ENCODE measurements at places on chromosomes 16 and 17.

GRCh38 chr17:58375811-58376210 is 23.8 kb upstream of the SUPT4H1 start:
- no peak for DNase-seq

DNA sequence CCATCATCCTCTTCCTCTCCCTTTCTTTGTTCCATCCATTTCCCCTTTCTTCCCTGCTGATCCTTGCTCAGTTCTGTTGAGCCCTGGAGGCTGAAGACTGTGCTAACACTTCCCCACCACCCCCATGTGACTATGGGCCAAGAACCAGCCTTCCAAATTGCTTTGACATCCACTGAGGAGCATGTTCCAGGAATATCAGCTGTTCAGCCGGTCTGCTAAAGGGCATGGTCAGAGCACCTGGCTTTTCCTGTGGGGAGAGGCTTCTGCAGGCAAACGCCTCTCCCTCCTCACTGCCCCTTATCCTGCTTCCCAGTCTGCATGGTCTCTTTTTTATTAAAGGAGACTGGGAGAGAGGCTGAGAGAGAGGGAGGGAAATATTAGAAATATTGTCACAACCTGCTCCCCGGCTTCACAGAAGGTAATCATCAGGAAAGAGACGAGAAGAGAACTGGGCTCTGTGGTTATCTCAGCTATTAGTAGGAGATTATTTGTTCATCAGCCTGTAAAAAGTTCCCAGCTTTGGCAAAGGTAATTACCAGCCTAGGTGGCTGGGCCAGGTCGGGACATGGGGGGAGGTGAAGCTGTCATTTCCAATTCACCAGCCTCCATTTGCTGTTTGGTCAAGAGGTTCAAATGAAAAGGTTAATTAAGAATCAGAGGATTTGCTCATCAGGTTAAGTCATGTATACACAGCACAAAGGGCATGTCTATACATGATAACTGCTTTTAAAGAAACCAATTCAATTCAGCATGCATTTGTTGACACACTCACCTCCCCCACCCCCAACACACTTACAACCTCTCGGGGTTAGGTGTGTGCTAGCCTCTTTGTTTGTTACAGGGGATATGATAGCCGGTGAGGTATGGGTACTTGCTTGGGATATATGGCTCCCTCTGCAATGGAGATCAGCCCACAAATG is 83.7 kb upstream of the CRHR1 start:
- no peak for DNase-seq

DNA sequence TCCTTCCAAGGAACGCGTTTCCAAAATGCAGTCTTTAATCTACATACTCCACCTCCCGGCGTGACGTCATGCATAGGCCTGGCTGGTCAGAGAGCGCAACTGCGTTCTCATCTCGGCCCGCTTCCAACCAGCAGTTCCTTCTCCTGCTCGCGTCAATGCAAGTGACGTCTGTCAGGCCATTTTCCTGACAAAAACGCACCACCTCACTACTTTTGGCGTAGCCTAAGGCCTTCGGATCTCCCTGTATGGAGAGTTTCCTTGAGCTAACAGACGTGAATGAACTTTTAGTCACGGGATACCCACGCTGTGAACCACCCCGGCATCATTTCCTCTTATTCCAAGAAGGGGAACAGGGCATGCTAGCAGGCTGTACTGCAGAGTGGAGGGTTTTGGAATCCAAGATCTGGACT is 25.0 kb downstream of the TEX14 start:
- DNase-seq, result peak; percentile 50

GRCh38 chr17:72539981-72540897 is 419.4 kb downstream of the SOX9 start:
- DNase-seq, result peak; percentile 68

- DNase-seq, result no peak
These were observed 15.5 kb downstream of the HIC1 start for GRCh38 chr17:2070241-2071023.

- no peak for DNase-seq
These were observed at the start of gene CACNG1 for GRCh38 chr17:67044016-67044772. CACNG1 (plus strand) TSS chr17:67044554; CDS start chr17:67044661, 107 bp downstream.

DNA sequence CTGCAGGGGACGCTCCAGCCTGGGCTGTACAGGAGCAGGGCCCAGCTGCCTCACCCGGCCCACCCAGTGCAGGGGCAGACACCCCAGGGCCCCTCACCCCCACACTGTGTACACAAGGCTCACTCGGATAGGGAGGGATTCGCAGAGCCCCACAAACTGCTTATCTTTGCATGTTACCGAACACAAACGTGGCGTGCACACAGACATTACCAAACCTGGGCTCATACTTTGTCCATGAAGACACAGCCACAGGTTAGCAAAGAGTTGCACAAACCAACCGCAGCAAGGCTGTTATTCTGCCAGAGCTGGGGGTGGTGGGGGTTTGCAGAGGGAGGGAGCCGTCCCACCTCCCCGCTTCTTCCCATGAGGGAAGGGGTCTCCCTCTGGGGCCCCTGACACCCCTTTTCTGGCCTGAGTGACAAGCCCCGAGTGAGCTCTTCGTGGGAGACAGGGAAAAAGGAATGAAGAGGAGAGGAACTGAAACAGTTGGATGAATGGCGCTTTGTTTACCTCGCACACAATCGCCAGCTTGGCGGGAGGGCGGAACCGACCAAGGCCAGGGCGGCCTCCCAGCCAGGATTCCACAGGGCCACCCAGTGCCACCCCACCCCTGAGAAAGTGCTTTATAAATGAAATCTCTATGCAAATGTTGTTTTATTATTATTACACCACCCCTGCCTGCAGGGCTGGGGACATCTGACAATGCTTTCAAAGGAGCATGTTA is 434 bp upstream of the CPSF4L start:
- DNase-seq, result no peak

DNA sequence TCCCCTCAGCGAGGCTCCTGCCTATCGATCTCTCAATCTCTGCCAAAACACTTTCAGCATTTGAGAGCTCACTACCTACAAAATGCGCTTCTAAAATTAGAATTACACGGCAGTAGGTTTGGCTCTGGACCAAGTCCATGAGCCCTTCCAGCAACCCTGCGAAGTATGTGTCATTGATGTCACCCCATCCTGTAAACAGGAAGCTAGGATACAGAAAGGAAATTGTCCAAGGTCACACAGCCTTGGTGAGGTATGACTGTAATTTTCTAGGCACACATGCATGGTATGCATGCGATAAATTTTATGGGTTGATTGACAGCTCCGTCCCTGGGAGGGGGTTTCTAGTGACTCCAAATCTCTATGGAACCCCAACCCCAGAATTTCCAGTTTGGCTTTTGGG is 330.3 kb upstream of the CDH5 start:
- DNase-seq, result peak; percentile 89

- DNase-seq, result no peak
These were observed 149.6 kb upstream of the GNAO1 start for GRCh38 chr16:56041556-56042140.

- DNase-seq, result no peak
These were observed 36.2 kb upstream of the ABCC3 start for GRCh38 chr17:50598487-50598886.

DNA sequence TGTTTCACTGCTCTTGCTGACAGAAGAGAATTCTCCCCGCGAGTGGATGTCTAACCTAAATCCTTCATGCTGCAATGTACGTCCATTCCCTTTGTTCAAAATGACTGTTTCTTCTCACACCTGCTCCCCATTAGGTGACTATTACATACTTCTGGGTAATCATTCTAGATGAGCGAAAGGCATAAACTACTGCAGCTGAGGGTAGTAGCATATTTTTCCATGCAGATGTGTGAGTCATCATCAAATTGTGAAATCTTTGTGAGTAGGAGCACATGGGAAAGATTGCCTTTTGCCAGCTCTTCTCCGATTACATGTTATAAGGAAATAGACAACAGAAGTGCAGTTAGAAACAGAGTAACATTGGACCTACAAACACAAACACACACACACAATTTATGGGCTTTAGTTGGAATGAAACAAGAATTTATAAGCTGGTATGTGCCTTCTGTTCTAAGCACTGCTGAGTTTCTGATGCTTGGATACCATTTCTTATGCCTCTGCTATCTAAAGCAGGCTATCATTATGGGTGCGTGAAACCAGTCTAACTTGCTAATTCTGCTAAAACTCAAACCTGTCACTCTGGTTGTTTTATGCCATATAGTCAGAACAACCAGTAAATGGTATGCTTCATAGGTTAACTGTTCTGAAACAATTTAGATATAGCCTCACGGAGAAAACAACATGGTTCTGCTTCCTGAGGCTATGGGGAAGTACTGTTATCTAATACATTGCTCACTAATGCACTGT is 346.9 kb upstream of the PSMD7 start:
- DNase-seq, result peak; percentile 97

- no peak for DNase-seq
These were observed 2.9 kb upstream of the SIRT7 start for GRCh38 chr17:81920612-81921536.

DNA sequence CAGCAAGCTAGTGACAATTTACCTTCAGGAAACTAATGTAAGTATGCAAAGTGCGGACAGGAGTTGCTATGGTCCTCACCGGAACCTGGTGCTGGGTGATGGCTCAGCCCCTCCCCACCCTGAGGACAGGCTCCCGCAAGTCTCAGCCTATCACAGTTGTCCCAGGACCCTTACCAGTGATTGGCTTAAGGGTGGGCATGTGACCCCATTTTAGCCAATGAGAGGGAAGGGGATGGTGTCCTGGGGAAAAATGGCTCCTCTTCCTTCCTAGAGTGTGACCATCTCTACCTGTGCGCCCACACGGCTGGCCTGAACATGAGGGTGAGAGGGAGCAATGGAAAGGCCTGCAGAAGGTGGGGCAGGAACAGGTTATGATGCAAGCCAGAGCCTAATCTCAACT is 80.4 kb downstream of the C16orf78 start:
- DNase-seq, result no peak

DNA sequence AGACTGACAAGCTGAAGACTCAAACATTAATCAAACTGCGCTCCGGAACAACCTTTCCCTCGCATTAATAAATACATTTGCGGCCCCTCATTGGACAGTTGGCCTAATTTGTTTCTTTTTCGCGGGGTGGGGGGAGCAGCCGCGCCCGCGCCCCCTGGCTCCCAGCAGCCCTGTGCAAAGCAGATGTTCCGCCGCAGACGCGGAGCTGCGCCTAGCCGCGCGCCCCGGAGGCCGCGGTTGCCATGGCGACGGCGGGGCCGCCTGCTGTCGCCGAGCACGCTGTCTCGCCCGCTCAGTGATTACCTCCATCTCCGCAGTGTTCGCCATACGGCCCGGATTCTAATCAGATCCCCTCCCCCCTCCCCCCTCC is 25.5 kb downstream of the COPZ2 start:
- DNase-seq, result peak; percentile 50

GRCh38 chr17:66727634-66728570 is 107.0 kb upstream of the CACNG5 start:
- peak; percentile 42 for DNase-seq

- no peak for DNase-seq
These were observed 58.0 kb downstream of the KANSL1 start for GRCh38 chr17:46135126-46135812.

GRCh38 chr17:8649157-8650118 is 18.9 kb upstream of the MYH10 start:
- peak; percentile 98 for DNase-seq

GRCh38 chr16:49213594-49213993 is 68.0 kb downstream of the CBLN1 start:
- no peak for DNase-seq

DNA sequence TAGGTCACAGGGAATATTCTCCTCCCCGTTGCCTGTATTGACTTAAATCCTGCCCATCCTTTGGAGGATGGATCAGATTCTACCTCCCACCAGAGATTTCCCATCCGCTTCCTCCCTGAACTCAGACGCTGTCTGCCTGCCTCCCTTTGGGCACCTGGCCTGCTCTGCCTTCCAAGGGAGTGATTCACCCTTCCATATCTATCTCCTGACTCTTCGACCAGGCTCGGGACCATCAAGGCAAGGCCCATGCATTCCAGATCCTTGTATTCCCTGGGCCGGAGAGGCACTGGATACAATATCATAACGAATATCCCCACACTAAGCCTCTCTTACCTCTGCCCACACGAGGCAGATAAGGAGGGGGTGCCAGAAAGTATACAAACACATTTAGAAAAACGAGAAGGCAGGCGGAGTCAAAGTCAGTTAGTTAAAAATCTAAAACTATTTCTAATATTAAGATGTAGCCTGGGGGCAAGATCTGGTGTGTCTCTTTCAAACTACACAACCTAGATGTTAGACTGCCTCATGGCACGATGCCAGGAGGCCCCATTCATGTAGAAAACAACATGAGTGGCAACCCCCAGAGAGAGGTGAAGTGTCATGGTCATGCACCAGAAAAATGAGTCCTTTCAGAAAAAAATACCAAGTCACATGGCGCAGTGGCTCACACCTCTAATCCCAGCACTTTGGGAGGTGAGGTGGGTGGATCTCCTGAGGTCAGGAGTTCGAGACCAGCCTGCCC is 9.2 kb downstream of the PMP22 start:
- peak; percentile 67 for DNase-seq

DNA sequence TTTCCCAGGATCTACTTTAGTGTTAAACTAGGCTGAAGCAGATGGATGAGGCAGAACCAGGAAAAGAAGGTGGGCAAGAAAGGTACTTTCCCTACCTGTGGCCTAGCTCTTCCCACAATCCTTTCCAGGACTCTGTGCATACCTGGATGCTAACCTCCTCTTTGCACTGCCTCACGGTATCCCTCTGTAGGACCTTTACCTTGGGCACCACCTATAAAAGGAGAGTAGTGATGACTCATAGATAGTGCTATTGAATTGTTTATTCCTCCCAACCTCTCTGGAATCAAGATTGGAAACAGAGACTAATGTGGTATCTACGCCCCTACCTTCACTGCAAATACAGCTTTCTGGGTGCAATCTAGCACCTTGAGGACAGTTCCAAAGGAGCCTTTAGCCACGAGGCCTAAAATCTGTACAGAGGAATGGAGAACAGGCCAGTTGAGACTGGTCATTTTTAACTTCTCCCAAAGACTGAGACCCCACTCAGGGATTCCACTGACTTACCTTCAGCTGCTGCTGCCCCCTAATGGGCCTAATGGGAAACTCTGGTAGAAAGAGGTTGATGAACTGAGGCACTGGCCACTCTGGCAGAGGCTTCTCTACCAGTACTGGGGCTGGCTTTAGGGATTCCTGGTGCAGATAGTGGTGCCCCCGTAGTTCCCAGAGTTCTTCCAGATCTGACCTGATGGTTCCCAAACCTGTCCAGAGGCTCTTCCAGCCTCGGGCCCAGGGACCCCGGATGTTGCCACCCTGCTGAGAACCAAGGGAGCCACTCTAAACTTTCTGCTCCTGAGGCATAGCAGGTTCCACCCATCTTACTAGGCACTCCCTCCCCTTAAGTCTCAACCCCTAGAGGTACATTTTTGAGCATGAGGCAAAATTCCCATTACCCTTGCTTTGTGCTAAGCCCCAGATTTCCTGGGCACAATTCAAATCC is 781 bp downstream of the RSKR start:
- DNase-seq, result peak; percentile 31

GRCh38 chr17:78111727-78112517 is 16.6 kb downstream of the TMC6 start:
- DNase-seq, result no peak

GRCh38 chr17:58270476-58271215 is 10.1 kb downstream of the MPO start:
- no peak for DNase-seq

GRCh38 chr17:44832805-44833204 is 2.7 kb upstream of the GJC1 start:
- peak; percentile 18 for DNase-seq
